ENCODE measurements at places on chromosomes 2 and 18.

- DNase-seq: no peak
These were observed 39.1 kb upstream of the GALNT3 start for GRCh38 chr2:165833156-165833555.

DNA sequence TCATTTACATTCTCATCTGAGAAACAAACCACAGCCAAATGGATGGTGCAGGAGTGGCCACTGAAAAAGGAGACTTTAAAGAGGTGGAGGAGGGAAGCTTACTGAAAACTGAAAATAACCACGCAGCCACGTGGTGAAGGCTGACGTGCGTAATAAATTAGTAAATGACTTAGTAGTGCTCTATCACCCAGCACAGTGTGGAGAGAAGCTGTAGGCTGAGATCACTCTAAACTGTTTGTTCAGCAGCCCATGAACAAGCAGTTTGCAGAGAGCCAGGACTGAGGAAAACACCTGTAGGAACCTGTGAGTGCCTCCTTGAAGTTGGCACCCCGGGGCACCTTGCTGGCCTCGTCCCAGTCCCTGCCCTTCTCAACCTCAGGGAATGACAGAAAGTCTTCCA lies 193.0 kb downstream of the TXNL1 start:
- DNase-seq: no peak

DNA sequence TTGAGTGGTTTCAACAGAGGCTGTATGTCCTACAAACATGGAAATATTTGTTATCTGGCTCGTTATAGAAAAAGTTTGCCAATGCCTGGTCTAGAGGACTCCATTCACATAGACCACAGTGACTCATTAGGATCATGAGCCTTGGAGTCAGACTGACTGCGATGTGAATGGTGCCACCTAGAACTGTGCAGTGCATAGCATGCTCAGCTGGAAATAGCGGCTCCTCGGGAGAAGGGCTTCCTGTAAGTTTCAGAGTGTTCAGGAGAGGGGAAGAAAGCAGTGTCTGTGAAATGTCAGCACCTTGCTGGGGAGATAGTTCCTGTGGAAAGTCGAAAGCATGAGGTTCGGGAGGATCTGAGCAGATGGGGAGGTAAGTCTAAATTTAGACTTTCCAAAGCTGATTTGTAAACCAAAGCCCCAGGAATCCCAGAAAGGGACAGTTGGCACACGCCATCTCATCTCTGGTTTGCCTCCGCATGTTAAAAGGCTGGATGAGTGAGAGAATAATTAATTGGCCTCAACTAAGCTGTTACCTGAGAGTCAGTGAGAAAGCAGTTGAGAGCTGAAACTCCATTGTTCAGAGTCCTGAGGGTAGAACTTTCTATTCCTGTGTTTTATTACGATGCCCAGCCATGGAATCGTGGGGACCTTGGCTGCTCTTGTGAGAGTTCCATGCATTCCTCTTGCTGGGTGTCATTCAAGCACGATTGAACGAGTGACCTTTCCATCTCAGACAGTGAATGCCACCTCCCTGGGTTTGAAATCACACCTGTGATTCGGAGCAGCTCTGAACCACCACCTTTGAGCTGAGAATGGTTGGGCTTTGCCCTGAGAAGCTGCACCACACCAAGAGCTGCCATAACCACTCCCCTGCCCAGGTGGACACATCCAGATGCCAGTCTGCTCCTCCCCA lies 99.5 kb downstream of the MAPK4 start:
- DNase-seq: no peak

- DNase-seq: no peak
These were observed 4.5 kb downstream of the NR4A2 start for GRCh38 chr2:156327835-156328695.

All from AG04449 (cell line).